IPS DF 6.9 (cell line): ENCODE measurements at places on chromosomes 12 and 14.

DNA sequence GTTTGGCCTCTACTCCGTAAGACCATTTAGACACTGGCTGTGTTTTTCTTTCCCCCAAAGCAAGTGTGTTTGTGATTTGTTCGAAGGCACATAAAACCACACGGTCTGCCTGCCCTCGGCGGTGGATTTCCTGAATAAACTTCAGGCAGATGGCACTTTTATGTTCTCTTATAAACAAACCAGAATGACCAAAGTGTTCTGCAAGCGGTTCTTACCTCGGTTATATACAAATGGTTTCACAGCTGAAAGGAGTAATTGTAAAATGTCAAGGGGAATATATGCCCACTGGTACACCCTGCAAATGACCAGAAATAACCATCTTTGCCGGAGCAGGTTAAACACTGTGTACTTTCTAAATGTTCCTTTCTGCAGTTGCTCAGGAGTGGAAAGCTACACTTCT lies 1475.8 kb upstream of the TMEM132C start:
- no peak for DNase-seq

GRCh38 chr14:102202944-102203343 lies 63.2 kb downstream of the WDR20 start:
- no peak for DNase-seq

- no peak for DNase-seq
Measured at GRCh38 chr14:31968956-31969698, 108.0 kb upstream of the ARHGAP5 start.

DNA sequence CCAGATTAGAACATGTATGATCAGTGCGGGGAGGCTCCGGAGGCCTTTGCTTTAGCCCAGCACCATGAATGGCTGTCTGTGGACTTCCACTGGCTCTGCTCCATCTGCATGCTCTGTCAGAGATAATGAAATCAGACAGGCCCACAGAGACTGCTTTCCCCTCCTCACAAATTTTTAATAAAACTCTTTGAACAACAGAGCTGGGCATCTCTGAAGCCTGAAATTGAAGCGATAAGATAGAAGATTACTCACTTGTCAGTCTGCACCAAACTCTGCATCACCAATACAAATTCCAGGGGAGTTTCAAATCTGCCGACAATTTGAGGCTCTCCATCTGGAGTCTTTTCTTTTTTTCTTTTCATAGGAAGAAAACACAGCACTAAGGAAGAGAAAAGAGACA lies 110.0 kb downstream of the DYRK2 start:
- DNase-seq: no peak

GRCh38 chr14:68692216-68692615 lies 100.7 kb downstream of the ZFP36L1 start:
- DNase-seq: no peak

GRCh38 chr12:5914387-5915149 lies 30.5 kb downstream of the ANO2 start:
- DNase-seq: no peak

- DNase-seq: no peak
Measured at GRCh38 chr14:66037361-66037760, 448.8 kb upstream of the CCDC196 start.
